ENCODE measurements at places on chromosomes 12 and 14. TPM values are rescaled to one million over a fixed set of nuclear protein-coding genes. Genes with fewer than 3 reads are reported as not detected.

CLEC4D gene
- not detected for total RNA-seq

- H3K4me1 ChIP-seq, result no peaks in the 10 kb centered on the region
- H3K36me3 ChIP-seq, result no peaks in the 10 kb centered on the region
- H3K4me3 ChIP-seq, result no peak overlapping the region
- no peaks in the 10 kb centered on the region for H3K27me3 ChIP-seq
- H3K27ac ChIP-seq, result no peak overlapping the region
These were observed 390.6 kb upstream of the ATP2B1 start for GRCh38 chr12:90099288-90099687.

DNA sequence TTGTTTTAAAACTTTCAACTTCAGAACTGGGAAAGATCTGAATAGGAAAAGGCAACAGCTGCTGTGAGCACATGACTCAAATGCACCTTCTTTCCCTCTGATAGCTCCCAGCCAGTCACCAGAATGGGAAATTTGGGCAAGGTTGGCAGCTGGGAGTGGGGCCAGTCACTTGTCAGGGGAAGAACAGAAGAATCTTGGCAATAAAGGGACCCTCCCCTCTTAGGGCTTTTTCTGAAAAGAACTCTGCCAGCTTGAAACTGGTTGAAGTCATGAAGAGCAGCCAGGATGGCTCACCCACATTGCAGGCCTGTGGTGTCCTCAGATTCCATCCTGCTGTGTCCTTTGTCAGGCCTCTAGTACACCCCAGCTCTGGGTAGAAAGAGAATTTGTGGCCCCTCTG, 10.3 kb upstream of the RIC8B start:
- peaks cover 27% of the 10 kb centered on the region for H3K4me1 ChIP-seq
- H3K27ac ChIP-seq, result no peak overlapping the region
- no peak for DNase-seq
- H3K27me3 ChIP-seq, result no peaks in the 10 kb centered on the region

GRCh38 chr12:33253178-33253577, 186.4 kb downstream of the SYT10 start:
- no peaks in the 10 kb centered on the region for H3K27me3 ChIP-seq
- no peaks in the 10 kb centered on the region for H3K36me3 ChIP-seq
- no peak overlapping the region for H3K4me3 ChIP-seq

GRCh38 chr14:67650694-67651093, 23.7 kb downstream of the VTI1B start:
- DNase-seq, result no peak
- H3K27ac ChIP-seq, result no peak overlapping the region
- peaks cover 52% of the 10 kb centered on the region for H3K36me3 ChIP-seq
- no peak overlapping the region for H3K4me3 ChIP-seq
- H3K27me3 ChIP-seq, result no peaks in the 10 kb centered on the region
- H3K4me1 ChIP-seq, result no peaks in the 10 kb centered on the region

GRCh38 chr12:45334396-45334795, 118.5 kb downstream of the ANO6 start:
- peaks cover 24% of the 10 kb centered on the region for H3K4me1 ChIP-seq
- H3K27me3 ChIP-seq, result no peaks in the 10 kb centered on the region
- H3K27ac ChIP-seq, result no peak overlapping the region
- no peak overlapping the region for H3K4me3 ChIP-seq

DNA sequence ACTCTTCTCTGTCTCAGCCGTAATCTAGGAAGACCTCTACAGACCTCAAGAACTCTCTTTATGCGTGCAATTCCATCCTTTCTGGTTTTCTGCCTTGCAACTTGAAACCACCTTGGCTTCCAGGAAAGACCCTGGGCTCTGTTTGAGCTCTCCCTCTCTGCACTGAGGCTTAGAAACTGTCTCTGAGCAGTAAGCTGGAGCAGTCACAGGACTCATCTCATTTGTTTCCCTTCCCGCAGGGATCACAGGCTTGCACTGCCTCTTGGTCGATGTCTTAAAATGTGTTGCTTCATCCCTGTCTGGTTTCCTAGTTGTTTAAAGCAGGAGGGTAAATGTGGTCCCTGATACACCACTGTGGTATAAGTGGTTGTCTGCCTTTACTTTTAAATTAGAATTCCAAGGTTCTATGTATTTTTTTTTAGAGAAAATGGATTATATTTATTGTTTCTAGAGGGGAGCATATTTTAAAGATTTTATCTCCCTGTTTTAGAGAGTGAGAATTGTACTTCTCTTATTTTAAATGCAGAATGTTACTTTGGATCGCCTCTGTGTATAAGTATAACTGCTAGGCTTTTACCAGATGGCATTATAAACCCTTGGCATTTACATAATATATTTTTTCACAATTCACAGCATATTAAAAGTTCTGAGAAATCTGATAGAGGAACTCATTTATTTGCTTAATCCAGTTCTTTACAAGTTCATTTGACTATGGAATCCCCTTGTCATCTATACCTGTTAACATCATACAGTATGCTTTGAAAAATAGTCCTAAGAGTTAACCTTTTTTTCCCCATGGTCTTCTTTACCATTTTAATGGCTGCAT, 26.4 kb downstream of the EID3 start:
- H3K27me3 ChIP-seq, result no peaks in the 10 kb centered on the region
- H3K4me3 ChIP-seq, result no peak overlapping the region
- no peak for DNase-seq
- H3K36me3 ChIP-seq, result peaks cover 94% of the 10 kb centered on the region
- no peaks in the 10 kb centered on the region for H3K4me1 ChIP-seq

DNA sequence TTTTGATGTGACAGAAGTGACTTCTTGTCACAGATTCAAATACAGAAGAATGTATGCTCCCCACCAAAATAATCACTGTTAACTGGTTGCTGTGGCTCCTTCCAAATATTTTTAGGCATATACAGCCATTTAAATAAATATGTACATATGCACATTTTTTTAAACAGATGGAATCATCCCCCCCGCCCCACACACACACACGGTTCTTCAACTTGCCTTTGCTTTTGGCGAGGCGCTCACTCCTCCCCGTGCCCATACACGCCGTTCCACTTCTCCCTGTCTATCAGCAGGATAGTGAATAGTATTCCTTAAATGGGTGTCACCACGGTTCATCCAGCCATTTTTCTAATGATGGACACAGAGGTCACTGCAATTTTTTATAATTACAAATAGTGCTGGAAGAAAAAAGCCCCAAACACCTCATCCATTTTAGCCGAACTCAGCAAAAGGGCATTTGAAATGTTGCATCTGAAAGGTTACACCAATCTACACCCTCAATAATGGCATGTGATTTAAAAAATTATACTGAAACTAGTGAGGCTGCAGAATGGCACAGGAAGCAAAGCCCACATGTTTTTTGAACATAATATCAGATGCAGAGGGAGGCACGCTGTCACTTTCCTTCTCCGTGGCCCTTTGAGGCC, 39.2 kb upstream of the MEG3 start:
- no peaks in the 10 kb centered on the region for H3K27me3 ChIP-seq
- DNase-seq, result no peak
- H3K36me3 ChIP-seq, result no peaks in the 10 kb centered on the region
- no peak overlapping the region for H3K27ac ChIP-seq

DNA sequence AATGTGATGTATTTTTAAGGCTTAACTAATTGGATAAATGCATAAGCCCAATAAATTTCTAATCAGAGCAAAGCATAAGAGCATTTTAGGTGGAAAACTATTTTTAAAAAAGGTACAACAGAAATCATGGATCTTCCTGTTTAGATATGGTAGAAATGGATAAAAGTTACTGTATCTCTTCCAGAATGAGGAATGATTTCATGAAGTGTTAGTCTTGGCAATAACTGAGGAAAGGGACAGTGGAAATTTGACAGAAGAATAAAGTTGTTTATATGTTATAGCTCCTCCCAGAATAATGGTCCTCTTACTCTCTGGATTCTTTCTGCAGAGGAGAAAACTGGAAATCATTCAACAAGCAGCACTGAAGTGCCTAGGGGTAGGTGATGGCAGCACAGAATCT, 32.4 kb upstream of the BMAL2 start:
- peaks cover 10% of the 10 kb centered on the region for H3K36me3 ChIP-seq
- H3K27ac ChIP-seq, result no peak overlapping the region
- peaks cover 5% of the 10 kb centered on the region for H3K4me1 ChIP-seq
- H3K27me3 ChIP-seq, result no peaks in the 10 kb centered on the region

DNA sequence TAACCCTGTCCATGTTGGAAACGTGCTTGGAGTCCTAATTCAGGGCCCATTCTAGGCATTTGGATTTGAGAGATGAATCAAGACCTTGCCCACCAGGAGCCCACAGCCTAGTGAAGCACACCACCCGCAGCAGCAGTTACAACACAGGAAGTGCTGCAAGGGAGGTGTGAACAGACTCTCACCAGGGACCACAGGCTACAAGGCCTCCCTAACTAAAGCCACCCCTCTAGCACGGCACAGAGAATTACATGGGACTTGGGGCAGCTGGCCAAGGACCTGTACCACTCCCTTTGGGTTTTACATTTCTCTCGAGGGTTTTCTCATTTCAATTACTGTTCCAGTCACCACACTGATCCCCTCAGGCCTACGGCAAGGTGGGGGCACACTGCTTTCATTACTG, 49.5 kb upstream of the FOXN3 start:
- H3K36me3 ChIP-seq, result no peaks in the 10 kb centered on the region
- H3K4me3 ChIP-seq, result no peak overlapping the region
- no peak overlapping the region for H3K27ac ChIP-seq
- DNase-seq, result no peak
- H3K4me1 ChIP-seq, result no peaks in the 10 kb centered on the region

Measured in SJSA1 (cell line).